ENCODE measurements at places on chromosomes 2 and 18.
A peak's percentile ranks its signal among the peaks of the same experiment; 100 is the strongest.

- no peak for DNase-seq
These were observed 129.5 kb downstream of the EVA1A start for GRCh38 chr2:75431276-75431675.

- DNase-seq, result peak; percentile 77
These were observed 40.8 kb upstream of the RPRM start for GRCh38 chr2:153519257-153519875.

DNA sequence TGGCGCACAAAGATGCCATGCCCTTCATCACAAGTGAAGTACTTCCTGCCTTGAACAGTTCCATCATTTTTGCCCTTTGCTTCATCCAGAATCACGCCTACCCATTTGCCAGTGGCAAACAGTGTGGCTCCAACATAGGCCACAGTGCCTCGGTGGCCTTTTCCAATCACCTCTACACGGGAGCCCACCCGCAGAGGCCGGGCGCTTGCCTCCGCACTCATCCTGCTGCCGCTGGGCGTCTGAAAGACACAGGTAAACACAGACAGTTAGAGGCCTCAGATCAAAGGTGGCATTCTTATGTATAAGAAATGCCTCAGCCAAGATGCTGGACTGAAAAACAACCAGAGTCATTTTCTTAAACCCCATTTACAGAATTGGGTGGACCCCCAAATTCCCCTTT lies 2.1 kb downstream of the DCTN1 start:
- DNase-seq, result no peak

GRCh38 chr2:227466887-227467600 lies 4.9 kb upstream of the AGFG1 start:
- DNase-seq, result no peak

DNA sequence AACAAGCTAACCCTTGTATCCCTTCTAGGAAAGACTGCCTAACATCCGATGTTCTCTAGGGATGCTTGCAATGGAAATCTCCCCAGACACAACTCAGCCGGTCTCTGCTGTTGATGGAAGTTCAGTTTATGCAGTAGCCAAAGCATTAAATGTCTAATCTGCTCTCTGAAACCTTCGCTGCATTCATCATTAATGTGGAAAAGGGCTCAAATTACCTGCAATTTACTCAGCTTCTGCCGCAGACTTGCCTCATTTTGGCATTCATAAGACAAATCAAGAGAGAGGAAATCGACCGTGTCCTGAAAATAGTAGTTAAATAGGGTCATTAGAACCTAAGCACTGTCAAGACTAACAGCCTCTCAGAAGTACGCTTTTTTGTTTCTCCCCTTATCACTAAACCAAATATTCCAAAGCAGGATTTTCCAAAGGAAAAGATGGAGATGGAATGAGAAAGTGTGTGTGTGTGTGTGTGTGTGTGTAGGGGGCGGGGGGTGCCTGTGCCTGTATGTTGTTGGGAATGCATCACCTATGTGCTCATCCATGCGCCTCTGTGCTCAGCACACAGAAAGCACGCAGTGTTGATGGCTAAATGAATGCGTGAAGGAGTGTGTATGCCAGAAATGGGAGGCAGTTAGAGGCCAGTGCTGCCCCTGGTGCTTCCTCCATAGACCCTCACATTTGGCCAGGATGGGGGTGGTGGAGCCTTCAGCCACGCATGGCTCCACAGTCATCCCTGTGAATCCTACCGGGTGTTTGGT lies 7.4 kb downstream of the LCT start:
- no peak for DNase-seq

DNA sequence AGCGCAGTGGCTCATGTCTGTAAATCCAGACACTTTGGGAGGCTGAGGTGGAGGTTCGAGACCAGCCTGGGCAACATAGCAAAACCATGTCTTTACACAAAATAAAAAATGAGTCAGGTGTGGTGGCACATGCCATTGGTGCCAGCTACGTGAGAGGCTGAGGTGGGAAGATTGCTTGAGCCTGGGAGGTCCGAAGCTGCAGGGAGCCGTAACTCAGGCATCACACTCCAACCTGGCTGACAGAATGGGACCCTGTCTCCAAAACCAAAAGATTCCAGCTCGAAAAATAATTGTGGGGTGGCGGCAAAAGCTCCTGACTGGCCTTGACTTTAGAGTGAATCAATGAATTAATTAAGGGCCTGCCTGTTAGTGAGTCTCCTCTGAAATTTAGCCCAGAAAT lies 1.2 kb upstream of the ALPP start:
- DNase-seq, result no peak

GRCh38 chr18:48142994-48143393 lies 212.5 kb upstream of the SMAD2 start:
- DNase-seq, result no peak

DNA sequence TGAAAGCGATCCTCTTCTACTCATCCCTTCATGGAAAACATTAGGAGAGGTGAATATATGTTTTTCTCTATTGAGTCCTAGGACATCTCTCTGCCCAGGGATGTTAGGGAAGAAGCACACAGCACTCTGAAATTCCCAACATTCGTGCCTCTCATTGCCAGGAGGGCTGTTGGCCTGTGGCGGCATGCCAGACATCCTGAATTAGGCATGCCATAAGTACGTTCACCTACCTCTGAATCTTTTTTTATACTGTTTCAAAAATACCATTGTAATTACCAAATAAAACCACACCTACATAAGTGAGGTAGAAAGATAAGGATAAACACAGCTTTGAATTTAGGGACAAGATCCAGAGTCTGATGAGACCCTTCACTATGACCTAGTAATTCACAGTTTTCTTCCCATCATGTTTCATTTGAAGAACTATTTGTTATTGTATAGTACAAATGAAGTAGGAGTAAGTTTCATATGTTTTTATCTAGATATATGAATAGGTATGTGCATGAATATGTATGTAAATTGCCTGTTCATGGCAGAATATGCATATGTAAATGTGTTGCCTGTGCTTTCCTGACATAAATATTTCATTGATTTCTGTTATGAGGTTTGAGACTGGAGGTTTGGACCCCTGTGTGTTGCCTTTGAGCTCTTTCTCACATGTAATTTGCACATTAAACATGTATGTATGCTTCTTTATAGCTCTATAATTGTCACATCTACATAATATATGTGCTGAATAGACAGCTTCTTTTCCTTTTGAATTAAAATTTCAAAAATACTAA lies 66.6 kb upstream of the STAM2 start:
- no peak for DNase-seq

DNA sequence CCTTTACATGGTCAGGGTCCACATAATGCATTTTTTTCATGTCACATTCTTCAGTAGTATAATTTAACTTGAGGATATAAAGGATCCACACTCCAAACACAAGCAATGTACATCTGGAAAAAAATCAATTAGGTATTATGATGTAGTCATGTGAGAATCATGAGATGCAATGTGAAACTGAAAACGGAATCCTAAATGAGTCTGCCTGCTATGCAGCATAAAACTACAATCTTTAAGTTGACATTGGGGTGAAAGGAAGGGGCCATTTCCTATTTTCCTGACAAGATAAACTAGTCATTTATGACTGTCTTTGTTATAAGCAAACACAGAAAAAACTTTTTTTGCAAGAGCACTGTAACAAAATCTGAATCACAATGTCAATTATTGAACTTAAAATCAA lies 27.6 kb downstream of the ST3GAL5 start:
- no peak for DNase-seq
